ENCODE measurements at places on chromosomes 3 and 15. TPM values are rescaled to one million over a fixed set of nuclear protein-coding genes. Genes with fewer than 3 reads are reported as not detected.

GRCh38 chr3:78569804-78570203 is 1198.0 kb downstream of the ROBO1 start:
- DNase-seq = no peak
- H3K27me3 ChIP-seq = no peaks in the 10 kb centered on the region
- no peaks in the 10 kb centered on the region for H3K36me3 ChIP-seq
- H3K4me1 ChIP-seq = no peaks in the 10 kb centered on the region

DNA sequence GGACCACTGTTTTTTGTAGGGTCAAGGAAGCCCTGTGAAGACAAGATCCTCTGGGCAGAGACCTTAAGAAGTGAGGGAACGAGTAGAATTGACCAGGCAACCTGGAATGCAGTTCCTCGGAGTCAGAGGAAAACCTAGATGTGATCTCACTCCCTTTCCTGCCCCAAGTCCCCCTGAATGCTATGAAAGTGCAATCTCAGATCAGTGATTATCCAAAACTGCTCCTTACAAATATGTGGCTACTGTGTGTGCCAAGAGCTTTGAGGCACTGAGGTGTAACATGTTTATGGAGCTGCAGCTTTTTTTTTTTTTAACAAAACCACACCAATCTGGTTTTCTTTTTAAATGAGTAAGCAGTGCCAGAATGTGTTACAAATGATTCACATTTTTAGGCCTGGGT is 35.8 kb downstream of the THSD4 start:
- H3K4me1 ChIP-seq = peaks cover 49% of the 10 kb centered on the region
- H3K27ac ChIP-seq = no peak overlapping the region
- no peaks in the 10 kb centered on the region for H3K36me3 ChIP-seq
- peak; percentile 47 for DNase-seq

GRCh38 chr15:80832686-80833085 is 53.5 kb downstream of the CEMIP start:
- no peak for DNase-seq
- no peaks in the 10 kb centered on the region for H3K4me1 ChIP-seq
- H3K36me3 ChIP-seq = no peaks in the 10 kb centered on the region
- no peaks in the 10 kb centered on the region for H3K27me3 ChIP-seq
- H3K27ac ChIP-seq = no peak overlapping the region

DNA sequence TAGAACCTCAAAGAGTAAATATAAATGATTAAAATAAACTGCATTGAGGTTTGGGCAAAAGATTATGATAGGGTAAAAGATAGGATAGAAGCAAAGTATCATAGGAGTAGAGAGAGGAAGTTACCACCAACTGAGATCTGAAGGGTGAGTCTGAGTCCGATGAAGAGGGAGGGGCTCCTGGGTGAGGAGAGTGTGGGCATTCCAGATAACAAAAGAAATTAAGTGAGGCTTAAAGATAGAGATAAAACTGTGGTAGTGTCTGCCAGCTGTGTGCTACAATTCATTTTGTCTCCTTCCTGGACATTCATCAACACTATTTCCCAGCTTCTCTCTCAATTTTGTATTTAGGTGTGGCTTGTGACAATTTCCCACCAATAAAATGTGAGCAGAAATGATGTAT is 343.0 kb upstream of the PLSCR5 start:
- no peaks in the 10 kb centered on the region for H3K36me3 ChIP-seq
- H3K4me3 ChIP-seq = no peak overlapping the region
- DNase-seq = no peak

- no peaks in the 10 kb centered on the region for H3K4me1 ChIP-seq
- no peaks in the 10 kb centered on the region for H3K27me3 ChIP-seq
- no peak overlapping the region for H3K4me3 ChIP-seq
- H3K36me3 ChIP-seq = no peaks in the 10 kb centered on the region
- H3K27ac ChIP-seq = no peak overlapping the region
Observed at GRCh38 chr3:150917951-150918350, 12.7 kb upstream of the MINDY4B start.

- H3K36me3 ChIP-seq = no peaks in the 10 kb centered on the region
- no peaks in the 10 kb centered on the region for H3K27me3 ChIP-seq
- no peak for DNase-seq
- H3K27ac ChIP-seq = no peak overlapping the region
Observed at GRCh38 chr3:1251282-1252060, 158.6 kb downstream of the CNTN6 start.

DNA sequence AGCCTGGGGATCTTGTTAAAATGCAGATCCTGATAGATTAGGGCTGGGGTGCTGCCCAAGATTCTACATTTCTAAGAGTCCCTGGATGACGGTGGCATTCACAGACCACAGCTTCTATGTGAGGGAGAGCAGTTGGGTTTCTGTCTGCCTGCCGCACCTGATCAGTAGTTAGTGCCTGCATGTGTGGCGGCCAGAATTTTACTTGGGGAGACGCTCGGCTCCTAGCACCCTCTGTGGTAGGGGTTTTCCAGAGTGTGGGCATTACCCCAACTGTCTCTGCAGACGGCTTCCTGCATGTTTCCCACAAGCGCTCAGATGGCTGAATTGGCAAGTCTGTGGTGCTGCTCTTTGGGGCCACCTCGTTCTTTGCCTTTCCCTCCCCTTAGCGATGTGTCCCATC is 8.3 kb downstream of the GHRL start:
- H3K27me3 ChIP-seq = no peaks in the 10 kb centered on the region
- no peak overlapping the region for H3K27ac ChIP-seq
- no peaks in the 10 kb centered on the region for H3K4me1 ChIP-seq
- no peak for DNase-seq
- H3K36me3 ChIP-seq = peaks cover 81% of the 10 kb centered on the region

GRCh38 chr3:106144030-106144429 is 275.2 kb upstream of the CBLB start:
- no peak overlapping the region for H3K4me3 ChIP-seq
- DNase-seq = no peak
- no peaks in the 10 kb centered on the region for H3K27me3 ChIP-seq
- H3K27ac ChIP-seq = no peak overlapping the region
- no peaks in the 10 kb centered on the region for H3K36me3 ChIP-seq

- no peaks in the 10 kb centered on the region for H3K4me1 ChIP-seq
- no peaks in the 10 kb centered on the region for H3K27me3 ChIP-seq
- H3K27ac ChIP-seq = no peak overlapping the region
- H3K4me3 ChIP-seq = no peak overlapping the region
Observed at GRCh38 chr15:65757256-65757655, 34.8 kb downstream of the DENND4A start.

GRCh38 chr3:140573011-140573410 is 104.9 kb upstream of the TRIM42 start:
- H3K4me1 ChIP-seq = peaks cover 3% of the 10 kb centered on the region
- H3K36me3 ChIP-seq = no peaks in the 10 kb centered on the region
- H3K4me3 ChIP-seq = no peak overlapping the region
- no peak overlapping the region for H3K27ac ChIP-seq
- H3K27me3 ChIP-seq = no peaks in the 10 kb centered on the region
- DNase-seq = no peak

DNA sequence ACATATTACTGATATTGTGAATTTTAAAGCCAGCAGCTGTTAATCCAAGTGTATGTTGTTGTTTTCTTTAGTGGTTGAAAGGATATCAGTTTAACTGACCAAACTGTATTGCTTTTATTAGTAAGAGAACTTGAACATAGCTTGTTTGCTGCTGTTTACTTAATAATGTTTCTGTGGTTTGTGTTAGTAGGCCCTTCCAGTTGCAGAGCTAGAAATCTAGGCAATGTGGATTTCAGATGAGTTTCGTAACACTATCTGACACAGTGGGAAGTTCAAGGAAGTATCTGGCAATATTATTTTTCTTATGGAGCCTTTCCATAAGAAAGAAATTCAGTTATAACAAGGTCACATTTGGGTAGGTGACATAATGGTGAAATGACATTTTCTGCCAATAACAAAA is 18.5 kb downstream of the ZNF609 start:
- H3K27ac ChIP-seq = no peak overlapping the region
- no peak for DNase-seq

- H3K36me3 ChIP-seq = no peaks in the 10 kb centered on the region
- no peak for DNase-seq
- no peak overlapping the region for H3K4me3 ChIP-seq
- no peaks in the 10 kb centered on the region for H3K4me1 ChIP-seq
Observed at GRCh38 chr3:13693441-13693840, 144.5 kb downstream of the FBLN2 start.

DNA sequence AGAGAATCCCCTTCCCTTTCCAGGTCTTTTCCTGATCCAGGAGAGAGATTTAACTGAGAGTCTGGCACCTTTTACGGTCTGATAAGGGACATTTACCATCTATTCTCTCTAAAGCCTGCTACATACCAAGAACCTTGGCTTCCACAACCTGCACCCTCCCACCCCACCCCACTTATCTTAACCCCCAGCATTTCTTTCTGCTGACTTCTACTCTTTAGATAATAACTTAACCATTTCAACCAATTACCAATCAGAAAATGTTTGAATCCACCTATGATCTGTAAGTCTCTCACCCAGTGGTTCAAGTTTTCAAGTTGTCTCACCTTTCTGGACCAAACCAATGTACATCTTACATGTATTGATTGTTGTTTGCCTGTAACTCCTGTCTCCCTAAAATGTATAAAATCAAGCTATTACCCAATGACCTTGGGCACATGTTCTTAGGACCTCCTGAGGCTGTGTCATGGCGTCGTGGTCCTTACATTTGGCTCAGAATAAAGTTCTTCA is 74.0 kb downstream of the MCF2L2 start:
- H3K4me3 ChIP-seq = no peak overlapping the region
- no peak overlapping the region for H3K27ac ChIP-seq
- H3K36me3 ChIP-seq = no peaks in the 10 kb centered on the region
- DNase-seq = no peak

- peaks cover 100% of the 10 kb centered on the region for H3K27me3 ChIP-seq
- no peaks in the 10 kb centered on the region for H3K36me3 ChIP-seq
- no peak for DNase-seq
- H3K27ac ChIP-seq = no peak overlapping the region
- peaks cover 41% of the 10 kb centered on the region for H3K4me1 ChIP-seq
Observed at GRCh38 chr3:147417551-147418295, 8.6 kb downstream of the ZIC1 start.

GRCh38 chr3:4722103-4722502 is 229.0 kb downstream of the ITPR1 start:
- no peaks in the 10 kb centered on the region for H3K36me3 ChIP-seq
- H3K27me3 ChIP-seq = no peaks in the 10 kb centered on the region
- H3K27ac ChIP-seq = peak overlapping the region; percentile 79
- no peak for DNase-seq

DNA sequence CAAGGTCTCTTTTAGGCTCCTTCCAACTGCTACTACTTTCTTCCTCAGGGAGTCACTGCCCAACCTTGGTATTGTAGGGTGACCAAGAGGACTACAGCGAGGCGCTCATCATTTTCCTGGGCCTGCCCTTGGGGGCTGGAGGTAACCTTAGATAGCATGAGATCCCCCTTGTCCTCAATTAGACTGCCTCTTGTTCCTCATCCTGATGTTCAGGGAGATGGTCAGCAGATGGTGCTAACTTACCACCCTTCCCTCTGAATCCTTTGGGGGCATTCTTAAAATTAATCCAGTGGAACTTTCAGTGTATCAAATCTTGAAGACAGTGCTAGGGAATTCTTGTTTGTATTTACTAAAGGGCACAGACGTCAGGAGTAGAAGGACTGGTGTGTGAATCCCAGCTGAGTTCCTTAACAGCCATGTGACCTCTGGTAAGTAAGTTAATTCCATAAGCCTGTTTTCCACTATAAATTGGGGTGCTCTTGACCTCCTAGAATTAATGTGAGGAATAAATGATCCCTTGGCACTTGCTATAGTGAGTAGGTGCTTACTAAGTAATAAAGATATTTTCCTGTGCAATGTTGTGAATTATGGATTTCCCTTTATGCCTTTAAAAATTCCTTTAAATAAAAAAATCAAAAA is 4.1 kb upstream of the CLPX start:
- no peaks in the 10 kb centered on the region for H3K36me3 ChIP-seq
- no peak for DNase-seq
- no peak overlapping the region for H3K27ac ChIP-seq
- H3K4me3 ChIP-seq = no peak overlapping the region
- no peaks in the 10 kb centered on the region for H3K27me3 ChIP-seq

Gene ITGB5
- total RNA-seq = 146 TPM

Gene NOX5
- total RNA-seq = under 0.01 TPM

Gene GRM7
- not detected for total RNA-seq

Gene SERPINI2
- total RNA-seq = 1.2 TPM

Gene CD96
- 0.45 TPM for total RNA-seq
